ENCODE measurements at places on chromosomes 13 and 19.

DNA sequence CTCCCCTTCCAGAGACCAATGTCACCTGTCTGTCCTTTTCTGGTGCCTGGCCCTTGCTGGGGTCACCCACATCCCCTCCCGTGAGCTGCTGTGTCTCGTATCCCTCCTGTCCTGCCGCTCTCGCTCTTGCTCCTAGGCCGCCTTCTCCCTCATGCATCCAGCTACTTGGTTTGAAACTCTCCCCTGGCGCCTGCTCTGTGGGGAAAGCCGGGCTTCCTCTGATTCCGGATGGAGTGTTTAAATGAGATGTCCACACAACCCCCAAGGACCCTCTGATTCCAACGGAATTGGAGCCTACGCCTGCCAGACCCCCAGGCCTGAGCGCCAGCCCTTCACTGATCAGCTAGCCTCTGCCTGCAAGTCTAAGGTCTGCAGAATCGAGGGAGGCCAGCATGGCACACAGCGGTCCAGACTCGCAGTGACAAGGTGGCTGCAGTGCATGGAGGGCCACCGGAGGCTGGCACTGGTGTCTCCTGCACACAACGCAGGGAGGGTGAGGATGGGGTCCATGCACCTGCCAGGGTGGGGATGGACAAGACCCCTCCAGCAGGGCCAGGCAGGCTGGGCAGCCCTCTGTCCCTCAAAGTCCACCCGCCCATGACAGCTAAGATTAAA is 47.2 kb downstream of the RFX2 start:
- DNase-seq, result no peak

DNA sequence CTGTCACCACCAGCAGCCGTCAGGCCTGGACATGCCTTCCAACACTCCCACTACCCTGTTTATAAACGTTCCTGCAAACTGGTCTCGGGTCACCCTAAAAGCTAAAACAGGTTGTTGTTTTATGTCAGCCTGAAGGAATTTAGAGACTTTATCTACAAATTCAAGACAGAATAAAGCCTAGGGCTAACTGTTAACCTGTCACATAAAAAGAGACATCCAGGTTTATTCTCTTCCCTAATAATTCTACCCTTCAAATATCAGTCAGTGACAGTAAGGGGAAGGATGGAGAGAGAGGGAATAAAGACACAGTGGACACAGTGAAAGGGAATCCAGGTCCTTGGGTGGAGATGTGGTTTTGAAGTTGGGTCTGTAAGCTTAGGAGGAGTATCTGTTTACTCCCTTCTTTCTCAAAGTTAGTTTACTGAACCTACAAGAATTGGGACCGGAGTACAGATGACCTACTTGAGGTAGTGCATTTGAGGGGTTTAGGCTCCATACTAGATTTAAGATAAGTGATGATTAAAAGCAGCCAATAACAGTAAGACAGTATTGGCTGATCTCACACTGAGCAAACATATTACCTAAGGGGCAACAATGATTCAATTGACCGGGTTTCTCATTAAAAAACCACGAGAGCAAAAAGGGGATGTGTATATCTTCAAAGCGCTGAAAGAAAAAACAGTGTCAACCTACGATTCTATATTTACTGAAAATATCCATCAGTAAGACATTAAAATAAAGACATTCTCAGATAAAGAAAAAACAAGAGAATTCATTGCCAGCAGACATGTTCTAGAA is 142.7 kb downstream of the USP12 start:
- no peak for DNase-seq

DNA sequence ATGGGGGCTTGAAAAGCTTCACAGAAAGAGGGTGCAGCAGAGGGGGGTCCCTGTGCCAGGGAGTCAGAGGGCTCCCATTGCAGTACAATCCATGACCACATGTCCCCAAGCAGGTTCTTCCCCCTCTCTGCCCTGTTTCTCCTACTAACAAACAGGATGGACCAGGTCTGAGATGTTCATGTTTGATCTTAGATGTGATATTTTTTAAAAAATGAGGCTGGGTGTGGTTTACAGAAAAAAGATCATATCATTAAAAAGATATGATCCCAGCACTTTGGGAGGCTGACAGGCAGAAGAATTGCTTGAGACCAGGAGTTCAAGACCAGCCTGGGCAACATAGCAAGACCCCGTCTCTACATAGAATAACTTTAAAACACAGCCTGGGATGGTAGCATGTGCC is 9.1 kb downstream of the OR7C2 start:
- no peak for DNase-seq

DNA sequence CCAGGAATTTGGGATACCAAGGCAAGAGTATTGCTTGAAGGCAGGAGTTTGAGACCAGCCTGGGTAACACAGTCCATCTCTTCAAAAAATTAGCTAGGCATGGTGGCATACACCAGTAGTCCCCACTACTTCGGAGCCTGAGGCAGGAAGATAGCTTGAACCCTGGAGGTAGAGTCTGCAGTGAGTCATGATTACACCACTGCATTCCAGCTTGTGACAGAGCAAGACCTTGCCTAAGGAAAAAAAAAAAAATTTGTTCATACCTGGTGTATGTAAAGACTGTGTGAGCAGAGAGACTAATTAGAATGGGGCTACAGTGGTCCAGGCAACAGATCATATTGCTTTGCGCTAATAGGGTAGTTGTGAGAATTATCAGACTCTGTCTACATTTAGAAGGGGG is 778.3 kb upstream of the PCDH20 start:
- DNase-seq, result no peak

All from GM04503 (cell line).